ENCODE measurements at places on chromosomes 2 and 18. TPM values are rescaled to one million over a fixed set of nuclear protein-coding genes. Genes with fewer than 3 reads are reported as not detected.

CREG2 gene
- not detected for total RNA-seq

- H3K27me3 ChIP-seq: no peaks in the 10 kb centered on the region
- peaks cover 5% of the 10 kb centered on the region for H3K4me1 ChIP-seq
- DNase-seq: no peak
- no peak overlapping the region for H3K4me3 ChIP-seq
- peak overlapping the region; percentile 30 for H3K27ac ChIP-seq
These were observed 2.7 kb downstream of the EHD3 start for GRCh38 chr2:31236433-31237205.

GRCh38 chr2:28025123-28025522 is 134.6 kb downstream of the BABAM2 start:
- H3K27ac ChIP-seq: no peak overlapping the region
- no peaks in the 10 kb centered on the region for H3K36me3 ChIP-seq
- H3K4me1 ChIP-seq: no peaks in the 10 kb centered on the region
- H3K27me3 ChIP-seq: no peaks in the 10 kb centered on the region

HOXD13 gene
- not detected for total RNA-seq

- H3K4me1 ChIP-seq: peaks cover 18% of the 10 kb centered on the region
- no peaks in the 10 kb centered on the region for H3K27me3 ChIP-seq
- no peaks in the 10 kb centered on the region for H3K36me3 ChIP-seq
- no peak overlapping the region for H3K4me3 ChIP-seq
- no peak for DNase-seq
These were observed 6.2 kb downstream of the VPS54 start for GRCh38 chr2:64013053-64013452.

DNA sequence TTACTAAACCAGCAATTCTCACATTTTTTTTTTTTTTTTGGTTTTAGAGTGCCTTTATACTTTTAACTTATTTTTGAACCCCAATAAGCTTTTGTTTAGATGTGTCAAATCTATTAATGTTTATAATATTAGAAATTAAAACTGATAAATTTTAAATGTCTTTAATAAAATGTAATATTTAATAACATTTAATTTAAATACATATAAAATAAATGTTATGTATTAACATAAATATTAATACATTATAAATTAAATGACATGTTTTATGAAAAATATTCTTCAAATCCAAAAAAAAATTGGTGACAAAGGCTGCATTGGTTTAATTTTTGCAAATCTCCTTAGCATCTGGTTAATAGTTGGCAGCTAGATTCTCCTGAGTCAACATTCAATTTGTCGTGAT is 163.7 kb downstream of the PRPF40A start:
- H3K36me3 ChIP-seq: no peaks in the 10 kb centered on the region
- no peak overlapping the region for H3K4me3 ChIP-seq
- H3K4me1 ChIP-seq: no peaks in the 10 kb centered on the region
- no peaks in the 10 kb centered on the region for H3K27me3 ChIP-seq
- no peak for DNase-seq
- no peak overlapping the region for H3K27ac ChIP-seq
